ENCODE measurements at places on chromosomes 7 and 10.

- no peak for DNase-seq
These were observed 202.6 kb downstream of the PPP1R3A start for GRCh38 chr7:113715981-113716856.

DNA sequence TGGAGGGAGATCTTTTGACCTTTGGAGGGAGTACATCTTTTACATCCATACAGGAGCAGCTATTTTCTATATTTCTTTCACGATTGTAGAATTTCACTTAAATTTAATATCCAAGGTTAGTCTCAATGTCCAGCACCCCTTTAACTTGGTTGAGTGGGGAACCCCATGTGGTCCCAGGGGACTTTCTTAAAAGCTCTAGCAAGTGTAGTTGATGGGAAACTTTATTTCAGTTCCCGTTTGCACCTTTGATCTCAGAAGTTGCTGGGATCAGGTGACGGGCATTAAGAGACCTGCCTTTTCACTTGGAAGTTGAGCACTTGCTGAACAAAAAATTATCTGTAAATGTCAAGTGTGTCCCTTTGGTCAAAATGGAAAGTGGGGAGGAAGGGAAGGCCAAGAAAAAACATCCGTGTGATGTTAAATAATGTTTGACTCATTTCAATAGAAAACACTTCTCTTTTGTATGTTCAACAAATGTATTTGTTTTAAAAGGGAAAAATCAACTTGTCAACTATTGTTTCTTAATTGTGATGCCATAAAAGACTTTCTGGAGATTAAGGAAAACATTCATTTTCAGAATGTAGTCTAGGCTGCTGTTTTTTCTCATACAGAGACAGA is 370.1 kb upstream of the GALNT17 start:
- no peak for DNase-seq

- DNase-seq: no peak
These were observed 18.8 kb downstream of the NEBL start for GRCh38 chr10:20877986-20878983.

DNA sequence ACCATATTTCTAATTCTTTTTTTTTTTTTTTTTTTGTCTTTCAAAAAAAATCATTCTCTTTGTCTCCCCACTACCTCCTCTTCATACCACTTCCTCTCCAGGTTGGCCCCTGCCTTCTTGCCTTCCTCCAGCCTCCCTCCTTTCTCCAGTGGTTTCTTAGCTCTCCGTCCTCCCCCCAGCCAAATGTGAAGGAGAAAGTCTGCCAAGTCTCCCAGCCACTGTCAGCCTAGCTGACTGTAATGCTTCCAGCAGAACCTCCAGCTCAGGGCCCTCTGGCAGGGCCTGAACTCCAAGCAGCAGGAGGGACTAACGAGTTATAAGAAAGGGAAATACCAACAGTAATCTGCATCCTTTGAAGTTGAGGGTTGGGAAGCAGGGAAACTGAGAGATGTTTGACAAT is 35.5 kb upstream of the BICC1 start:
- DNase-seq: no peak

DNA sequence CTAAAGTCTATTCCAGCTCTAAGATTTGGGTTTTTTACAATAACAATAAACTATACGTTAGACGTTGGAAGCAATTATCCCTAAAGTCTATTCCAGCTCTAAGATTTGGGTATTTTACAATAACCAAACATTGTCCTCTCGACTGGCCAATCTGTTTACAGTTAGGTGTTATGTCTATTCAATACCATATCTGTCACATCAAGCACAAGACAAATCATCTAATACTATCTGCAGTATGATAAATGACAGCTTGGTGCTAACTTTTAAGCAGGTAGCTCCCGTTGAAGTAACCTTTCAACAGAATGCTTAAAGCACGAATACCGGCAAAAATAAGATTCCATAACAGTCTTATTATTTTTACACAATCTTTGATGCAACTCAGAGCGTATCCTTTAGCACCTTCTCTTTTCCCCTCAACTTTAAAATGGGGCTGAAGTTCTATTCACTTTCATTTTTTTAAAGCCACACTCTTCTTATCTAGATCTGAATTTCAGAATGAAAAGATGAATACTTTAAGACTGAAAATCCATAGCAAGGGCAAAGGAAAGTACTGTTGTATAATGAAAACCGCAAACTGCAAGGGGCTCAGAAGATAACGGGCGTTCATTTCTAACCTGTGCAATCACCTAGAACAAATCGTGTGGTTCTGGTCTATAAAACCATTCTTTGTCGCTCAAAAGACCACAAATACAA is 925 bp downstream of the H2AZ2 start:
- DNase-seq: no peak

- DNase-seq: no peak
These were observed 94.4 kb upstream of the KIAA1217 start for GRCh38 chr10:24114556-24114955.

DNA sequence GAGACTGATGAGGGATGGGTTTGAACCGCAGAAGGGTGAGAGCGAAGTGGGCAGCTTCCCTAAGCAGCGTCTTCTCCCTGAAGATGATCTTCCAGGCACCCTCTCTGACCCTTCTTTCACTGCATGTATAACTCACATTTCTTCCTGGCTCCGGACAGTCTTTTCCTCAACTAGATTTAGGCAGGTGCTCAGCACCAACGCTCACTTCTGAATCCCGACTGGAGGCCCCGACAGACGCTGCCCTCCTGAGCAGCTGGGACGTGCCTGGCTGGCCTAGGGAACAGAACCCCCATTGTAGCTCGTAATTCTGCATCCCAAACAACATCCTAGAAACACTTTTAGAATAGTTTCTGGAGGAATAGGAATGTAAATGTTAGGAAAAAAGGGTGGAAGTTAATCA is 206.6 kb downstream of the DIP2C start:
- DNase-seq: no peak

DNA sequence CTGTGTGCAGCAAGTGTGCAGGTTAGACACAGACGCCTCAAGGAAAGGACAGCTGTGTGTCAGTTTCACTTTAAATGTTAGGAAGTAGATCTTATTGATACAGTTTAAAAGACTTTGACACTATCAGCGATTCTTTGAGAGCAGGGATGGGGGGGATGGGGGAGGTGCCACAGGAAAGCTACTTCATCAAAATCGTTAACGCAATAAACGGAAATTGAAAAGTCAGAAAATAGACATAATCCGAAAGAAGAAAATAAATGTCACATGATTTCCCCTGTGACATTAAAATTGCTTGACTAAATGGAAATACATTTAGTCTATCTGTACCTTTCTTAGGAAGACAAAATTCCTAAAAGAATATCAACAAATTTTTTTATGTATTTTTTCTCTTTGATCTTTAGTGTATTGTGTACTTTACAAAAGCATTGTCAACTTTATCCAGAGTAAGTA is 476 bp upstream of the ZNF33B start:
- no peak for DNase-seq

- DNase-seq: no peak
These were observed 5.8 kb downstream of the ANTXRL start for GRCh38 chr10:46292573-46293023.

DNA sequence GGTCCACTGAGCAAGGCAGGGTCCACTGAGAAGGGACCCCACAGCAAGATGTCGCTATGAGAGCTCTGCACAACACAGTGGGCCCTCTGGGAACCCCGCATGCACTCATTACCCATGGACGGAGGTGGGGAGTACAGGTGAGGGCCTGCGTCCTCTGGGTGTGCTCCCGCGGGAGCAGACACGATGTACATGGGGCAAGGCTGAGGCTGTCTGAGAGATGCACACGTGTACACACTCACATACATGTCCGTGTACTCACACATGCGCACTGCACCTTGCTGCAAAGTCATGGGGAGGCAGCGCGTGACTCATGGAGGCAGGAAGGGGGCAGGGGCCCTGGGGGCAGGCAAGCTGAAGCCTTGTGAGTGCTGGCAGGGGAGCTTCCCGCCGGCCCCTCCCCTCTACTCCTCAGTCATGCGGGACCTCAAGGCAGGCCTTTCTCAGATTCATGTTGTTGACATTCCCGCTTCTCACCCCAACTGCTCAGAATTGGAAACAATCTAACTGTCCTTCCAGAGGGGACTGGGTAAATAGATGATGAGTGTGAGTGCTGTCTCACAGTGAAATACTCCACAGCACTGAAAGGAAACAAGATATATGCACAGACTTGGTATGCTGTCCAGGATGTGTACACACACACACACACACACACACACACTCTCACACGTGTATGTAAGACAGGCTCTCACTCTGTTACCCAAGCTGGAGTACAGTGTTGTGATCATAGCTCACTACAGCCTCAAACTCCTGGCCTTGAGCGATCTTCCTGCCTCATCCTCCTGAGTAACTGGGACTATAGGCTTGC is 40.0 kb downstream of the GOLGA7B start:
- DNase-seq: no peak

DNA sequence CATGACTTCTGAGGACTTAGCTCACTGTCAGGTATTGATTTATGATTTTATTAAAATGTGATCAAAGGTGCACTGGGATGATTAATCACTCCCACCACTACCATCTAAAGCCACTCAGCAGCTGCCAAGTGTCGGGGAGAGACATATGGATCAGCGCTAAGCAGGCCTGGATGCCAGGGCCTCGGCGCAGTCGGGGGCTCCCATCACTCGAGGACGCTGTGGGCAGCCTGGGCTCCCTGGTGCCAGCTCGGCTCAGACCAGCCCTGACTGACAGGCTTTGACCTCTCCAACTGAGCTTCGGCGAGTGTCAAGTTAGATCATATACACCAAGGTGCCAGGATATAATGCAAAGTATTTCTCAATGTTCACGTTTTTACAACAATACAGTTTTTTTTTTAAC is 267.7 kb downstream of the ACTR3B start:
- no peak for DNase-seq

- no peak for DNase-seq
These were observed 23.1 kb downstream of the SORCS3 start for GRCh38 chr10:104664205-104664604.

DNA sequence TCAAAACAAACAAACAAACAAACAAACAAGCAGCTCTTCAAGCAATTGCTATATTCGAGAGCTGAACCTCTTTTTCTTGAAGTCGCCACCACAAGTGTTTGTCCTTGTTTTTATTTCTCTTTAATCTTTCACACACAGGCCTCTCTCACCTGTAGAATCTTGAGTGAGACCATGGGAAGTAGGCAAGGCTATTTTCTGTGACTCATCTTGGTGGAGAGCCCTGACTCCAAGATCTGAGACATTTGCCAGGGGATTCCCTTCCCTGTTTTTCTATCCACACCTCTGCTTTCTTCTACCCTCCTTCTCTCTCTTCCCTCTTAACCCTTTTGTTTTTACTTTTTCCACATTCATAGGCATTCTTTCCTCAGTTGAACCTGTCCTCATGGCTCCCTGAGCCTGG is 8.0 kb upstream of the TAS2R60 start:
- DNase-seq: no peak

DNA sequence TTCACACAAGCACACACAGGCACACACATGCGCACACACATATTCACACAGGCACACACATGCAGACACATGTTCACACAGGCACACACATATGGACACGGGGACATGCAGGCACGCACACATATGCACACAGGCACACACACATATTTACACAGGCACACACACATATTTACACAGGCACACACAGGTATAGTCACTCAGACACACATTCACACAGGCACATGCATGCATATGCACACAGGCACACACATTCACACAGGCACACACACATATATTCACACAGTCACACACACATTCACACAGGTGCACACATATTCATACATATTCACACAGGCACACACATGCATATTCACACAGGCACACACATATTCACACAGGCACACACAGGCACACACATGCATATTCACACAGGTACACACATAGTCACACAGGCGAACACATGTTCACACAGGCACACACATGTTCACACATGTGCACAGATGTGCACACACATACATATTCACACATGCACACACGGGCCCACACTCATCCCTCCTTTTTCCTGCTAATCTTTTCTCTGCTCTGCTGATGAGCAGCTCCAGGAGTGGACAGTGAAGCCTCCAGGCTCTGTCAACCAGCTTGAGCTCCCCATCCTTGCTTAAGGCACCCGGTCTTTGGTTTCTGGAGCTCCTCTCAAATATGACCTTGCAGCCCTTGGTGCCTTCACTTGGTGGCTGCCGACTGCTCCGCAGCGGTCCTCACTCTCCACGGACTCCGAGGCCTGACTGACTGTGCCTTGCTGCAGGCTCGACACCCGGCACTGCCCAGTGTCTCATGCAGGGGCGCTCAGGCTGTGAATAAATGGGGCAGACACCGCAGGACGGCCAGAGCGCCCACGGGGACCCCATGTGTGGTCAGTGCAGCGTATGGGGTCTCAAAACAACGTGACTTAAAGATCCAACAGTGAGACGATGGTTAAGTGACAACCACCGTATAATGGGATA is 581.2 kb upstream of the MGMT start:
- DNase-seq: no peak

DNA sequence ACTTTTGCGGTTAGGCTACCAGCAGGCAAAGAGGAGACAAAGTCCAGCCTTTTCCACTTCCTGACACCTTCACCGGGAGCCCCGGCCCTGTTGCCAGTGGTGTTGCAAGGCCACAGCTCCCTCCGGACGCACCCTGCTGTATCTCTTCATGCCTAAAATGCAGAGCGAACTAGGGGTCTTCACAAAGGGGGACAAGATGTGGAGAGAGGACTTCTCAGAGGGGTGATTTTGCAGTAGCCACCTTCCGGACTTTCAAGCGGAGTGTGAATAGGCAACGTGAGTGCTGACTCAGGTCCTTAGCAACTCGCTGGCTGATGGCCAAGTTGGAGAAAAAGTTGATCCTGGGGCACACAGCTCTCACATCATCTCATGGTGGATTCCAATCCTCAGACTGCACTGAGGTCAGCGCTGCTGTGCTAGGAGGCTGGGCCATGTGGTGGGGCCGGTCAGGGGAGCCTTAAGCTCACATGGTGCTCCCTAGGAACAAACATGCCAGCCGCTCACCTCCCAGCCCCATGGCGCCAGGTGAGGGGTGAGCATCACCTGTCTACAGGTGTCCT is 166.3 kb downstream of the LCOR start:
- no peak for DNase-seq

- no peak for DNase-seq
These were observed 93.8 kb downstream of the ADAM12 start for GRCh38 chr10:126294451-126294850.

GRCh38 chr10:99548041-99548530 is 15.3 kb downstream of the NKX2-3 start:
- DNase-seq: no peak

DNA sequence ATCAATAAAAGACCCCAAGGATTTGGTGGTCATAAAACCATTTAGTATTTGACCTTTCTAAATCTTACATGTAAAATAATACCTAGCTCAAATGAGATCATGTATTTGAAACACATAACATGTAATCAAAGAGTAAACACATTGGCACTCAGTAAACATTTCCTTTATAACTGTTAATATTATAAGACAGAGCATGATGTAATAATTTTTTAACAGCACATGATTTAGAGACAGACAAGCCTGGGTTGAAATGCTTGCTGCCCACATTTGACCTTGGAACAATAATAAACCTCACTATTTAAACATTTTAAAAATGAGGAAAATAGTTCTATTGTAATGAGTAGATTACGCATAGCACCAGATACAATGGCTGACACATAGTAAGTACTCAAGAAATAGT is 105.2 kb upstream of the GPR141 start:
- no peak for DNase-seq

- DNase-seq: no peak
These were observed 331.2 kb downstream of the ACTR3B start for GRCh38 chr7:153090764-153091163.

Measured in GDM1 (cell line).